ENCODE measurements at places on chromosomes 3 and 15.

GRCh38 chr15:72034859-72035650 lies 82.9 kb downstream of the MYO9A start:
- DNase-seq: no peak

GRCh38 chr15:22930782-22931484 lies 49.2 kb downstream of the CYFIP1 start:
- DNase-seq: no peak

DNA sequence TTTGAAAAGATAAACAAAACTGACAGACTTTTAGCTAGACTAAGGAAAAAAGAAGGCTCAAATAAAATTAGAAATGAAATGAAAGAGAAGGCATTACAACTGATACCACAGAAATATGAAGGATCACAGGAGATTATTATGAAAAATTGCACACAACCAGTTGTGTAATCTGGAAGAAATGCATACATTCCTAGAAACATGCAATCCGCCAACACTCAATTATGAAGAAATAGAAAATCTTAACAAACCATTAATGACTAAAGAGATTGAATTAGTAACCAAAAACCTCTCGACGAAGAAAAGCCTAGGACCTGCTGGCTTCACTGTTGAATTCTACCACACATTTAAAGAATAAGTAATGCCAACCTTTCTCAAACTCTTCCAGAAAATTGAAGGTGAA lies 149.5 kb downstream of the SV2B start:
- DNase-seq: no peak

DNA sequence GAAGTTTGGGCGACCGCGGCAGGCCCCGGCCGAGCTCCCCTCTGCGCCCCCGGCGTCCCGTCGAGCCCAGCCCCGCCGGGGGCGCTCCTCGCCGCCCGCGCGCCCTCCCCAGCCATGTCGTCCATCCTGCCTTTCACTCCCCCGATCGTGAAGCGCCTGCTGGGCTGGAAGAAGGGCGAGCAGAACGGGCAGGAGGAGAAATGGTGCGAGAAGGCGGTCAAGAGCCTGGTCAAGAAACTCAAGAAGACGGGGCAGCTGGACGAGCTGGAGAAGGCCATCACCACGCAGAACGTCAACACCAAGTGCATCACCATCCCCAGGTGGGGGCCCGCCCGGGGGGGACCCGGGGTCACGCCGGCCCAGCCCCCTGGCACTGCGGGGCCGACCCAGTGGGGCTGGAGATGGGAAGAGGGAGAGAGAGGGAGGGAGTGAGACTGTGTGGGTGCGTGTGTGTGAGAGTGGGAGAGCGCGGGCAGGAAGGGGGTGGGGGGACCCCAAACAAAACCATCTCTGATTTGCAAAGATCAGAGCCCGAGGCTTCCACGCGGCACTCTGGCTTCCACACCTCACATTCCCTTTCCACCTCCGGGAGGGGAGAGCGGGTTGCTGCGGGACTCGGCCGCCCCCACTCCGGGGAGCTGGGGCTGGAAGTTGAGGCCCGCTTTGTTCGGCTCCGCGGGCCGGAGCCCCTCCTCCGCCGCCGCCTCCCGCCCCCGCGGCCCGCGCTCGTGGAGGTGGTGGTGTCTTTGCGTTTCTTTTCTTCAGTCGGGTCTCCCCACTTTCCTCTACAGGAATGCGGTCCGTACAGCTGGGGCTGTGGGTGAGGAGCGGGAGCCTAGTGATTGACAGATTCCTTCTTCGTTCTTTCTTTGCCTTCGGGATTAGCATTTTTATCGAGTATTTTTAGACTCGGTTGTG lies 898 bp downstream of the SMAD3 start:
- no peak for DNase-seq

- no peak for DNase-seq
Observed at GRCh38 chr3:76470285-76470684, 569.6 kb upstream of the ROBO2 start.

DNA sequence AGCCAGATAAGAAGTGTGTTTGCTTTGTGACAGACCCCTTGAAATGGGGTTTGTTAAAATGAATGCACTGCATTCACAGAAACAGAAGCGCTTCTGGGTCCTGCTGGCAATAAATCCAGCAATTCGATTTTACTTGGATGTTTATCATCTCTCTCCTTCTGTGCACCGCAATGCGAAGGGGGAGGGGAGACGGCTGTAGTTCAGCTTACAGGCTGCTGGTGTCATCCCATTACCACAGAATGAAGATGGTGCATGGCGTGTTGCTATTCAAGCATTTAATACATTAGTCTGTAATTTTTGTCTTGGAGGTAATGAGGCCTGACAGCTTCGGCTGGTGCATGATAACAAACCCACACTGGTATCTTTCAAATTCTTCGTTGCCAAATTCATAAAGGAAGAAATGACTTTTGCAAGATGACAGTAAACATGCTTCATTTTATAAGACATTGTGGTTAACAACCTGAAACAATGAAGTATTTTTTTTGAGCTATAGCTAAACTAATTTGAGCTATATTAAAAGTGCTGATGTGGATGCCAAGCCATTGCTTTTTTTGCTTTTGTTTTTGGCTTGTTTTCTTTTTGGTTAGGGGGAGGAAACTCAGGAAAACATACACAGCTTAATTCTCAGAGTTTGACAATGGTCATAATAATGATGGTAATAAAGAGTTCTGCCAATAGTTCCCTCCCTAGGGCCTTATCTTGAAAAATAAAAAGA lies 418.3 kb downstream of the OTOL1 start:
- peak; percentile 61 for DNase-seq

DNA sequence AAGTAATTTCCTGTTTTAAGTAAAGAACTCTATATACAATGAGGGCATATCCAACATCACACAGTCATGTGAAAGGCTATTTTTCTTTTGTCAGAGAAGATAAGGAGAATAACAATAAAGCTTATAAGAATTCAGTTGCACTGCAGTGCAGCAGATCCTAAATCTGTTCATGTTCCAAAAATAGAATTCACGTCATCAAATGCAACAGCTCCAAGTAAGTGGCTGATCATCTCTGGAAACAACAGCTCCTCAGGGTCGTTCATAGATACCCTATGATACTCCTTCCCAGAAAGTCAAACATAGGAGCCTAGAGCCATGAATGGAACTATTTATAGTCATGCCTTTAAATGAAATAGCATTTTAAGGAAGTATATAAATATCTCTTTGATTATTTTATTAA lies 100.2 kb downstream of the FMN1 start:
- no peak for DNase-seq

GRCh38 chr3:194637066-194637465 lies 3.8 kb upstream of the TMEM44 start:
- no peak for DNase-seq
